ENCODE measurements at places on chromosomes 16 and 17.

- DNase-seq = no peak
These were observed 2.1 kb upstream of the CTRL start for GRCh38 chr16:67933805-67934204.

GRCh38 chr17:33292201-33292980, 704 bp downstream of the ASIC2 start:
- DNase-seq = peak; percentile 35

- DNase-seq = no peak
These were observed 14.4 kb upstream of the ABCC1 start for GRCh38 chr16:15934991-15935390.

GRCh38 chr17:34837876-34838478, 123.3 kb downstream of the CCT6B start:
- DNase-seq = no peak

GRCh38 chr16:80530479-80530878, 10.3 kb upstream of the DYNLRB2 start:
- DNase-seq = no peak

DNA sequence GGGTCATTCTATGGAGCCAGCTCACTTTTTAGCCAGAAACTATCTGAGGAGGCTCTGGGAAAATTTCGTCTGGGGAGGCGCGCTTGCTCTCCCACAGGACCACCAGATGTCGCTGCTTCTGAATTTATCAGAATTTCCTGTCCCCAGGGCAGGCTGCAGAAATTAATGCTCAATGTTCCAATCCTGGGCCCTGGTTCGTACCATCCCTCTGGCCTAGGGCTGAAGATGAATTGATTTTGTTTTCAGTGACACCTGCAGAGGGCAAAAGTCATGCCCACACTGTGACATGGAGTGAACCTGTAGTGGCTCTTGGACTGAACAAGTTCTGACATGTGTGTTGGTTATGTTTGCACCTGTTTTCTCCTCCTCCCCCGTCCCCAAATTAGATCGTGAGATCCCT, 482.6 kb downstream of the NPIPA7 start:
- peak; percentile 23 for DNase-seq

DNA sequence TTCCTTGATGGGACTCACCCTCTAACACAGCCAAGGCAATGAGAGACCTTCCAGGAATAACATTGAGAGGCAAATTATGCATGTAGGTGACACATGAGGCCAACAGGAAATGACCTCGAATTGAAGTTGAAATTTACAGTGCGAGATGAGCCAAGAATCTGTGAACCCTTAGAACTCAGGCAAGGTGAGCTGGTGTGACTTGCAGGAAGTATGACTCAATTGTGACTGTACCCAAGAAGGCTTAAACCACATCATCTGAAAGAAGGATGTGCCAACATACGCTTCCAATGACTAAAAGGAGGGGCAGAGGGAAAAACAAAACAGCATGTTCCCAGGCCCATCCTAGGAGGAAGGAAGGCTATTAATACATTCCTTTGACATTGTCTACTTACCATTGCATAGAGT, 44.8 kb downstream of the PITPNC1 start:
- DNase-seq = no peak

- no peak for DNase-seq
These were observed 78.9 kb upstream of the EEF2KMT start for GRCh38 chr16:5176505-5176904.

DNA sequence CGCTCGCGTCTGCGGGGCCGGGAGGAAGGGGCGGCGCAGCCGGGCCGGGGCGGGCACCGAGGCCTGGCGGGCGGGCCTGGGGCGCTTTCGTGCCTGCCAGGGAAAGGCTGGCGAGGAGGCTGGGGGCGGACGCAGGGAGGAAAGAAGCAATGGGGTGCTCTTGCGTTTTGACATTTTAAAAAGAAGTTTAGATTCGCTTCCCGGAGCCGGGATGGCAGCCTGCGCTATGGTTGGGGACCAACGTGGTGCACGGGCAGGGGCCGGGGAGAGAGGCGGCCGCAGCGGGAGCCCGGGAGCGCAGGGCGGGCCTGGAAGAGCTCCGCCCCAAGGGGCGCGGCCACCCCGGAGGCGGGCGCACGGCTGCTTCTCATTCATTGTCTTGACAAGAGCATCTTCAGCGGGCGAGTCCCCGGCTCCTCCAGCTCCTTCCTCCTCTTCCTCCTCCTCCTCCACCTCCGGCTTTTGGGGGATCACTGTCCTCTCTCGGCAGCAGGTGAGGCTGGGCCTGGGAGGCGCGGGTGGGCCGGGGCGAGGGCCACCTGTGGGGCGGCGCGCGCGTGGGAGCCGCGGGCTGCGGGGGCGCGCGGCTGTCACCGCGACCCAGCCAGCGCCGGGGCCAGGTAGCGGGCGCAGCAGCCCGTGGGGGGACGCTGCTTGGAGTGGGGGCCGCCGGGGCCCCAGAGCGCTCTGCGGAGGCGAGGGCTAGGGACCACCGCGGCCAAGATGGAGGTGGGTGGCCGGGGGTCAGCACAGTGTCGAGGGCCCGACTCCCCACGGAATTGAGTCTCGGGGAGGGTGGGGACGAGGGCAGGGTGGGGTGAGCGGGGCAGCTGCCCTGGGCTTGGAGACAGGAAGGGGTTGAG, at the start of gene CORO1A:
Gene CORO1A (plus strand): TSS at position 370 of the 863 bp plus-strand sequence. CDS start 1,608 bp downstream, outside the sequence.
- peak; percentile 63 for DNase-seq

- DNase-seq = no peak
These were observed 327.6 kb downstream of the CDH13 start for GRCh38 chr16:82954224-82954929.

DNA sequence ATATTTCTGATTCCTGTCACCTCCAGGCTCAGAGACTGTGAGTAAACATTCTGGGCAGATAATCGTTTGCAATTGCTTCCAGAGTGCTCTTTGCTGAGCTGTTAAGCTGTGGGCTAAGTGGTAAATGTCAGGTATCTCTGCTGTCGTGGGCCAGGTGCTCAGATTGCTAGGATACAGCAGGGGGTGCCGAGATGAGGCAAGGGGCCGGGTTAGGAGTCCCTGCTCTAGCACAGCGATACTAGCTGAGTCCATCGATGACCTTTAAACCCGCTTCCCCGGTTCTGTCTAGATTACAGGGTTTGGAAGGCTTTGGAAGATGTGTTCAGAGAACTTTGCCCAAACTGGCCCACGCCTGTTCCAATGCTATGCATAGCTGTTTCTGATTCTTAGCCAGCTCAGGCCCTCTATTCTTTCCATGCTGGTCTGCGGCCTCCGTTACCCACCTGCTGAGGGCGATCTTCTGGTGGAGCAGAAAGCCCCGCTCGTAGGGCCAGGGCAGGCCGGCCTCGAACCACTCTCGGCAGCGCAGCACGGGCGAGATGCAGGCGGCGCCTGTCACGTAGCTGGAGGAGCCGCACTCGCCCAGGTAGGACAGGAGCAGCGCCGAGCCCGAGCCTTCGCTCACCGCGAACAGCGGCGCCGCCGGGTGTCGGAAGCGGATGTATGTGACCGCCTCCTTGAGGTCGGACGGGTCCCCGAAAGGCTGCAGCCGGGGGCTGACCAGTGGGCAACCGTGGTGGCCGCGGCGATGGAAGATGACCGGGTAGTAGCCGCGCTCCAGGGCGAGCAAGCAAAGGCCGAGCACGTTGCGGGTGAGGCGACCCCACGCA, 979 bp downstream of the ABHD15 start:
- no peak for DNase-seq

- DNase-seq = no peak
These were observed 2.7 kb downstream of the BCAR1 start for GRCh38 chr16:75248536-75249380.

GRCh38 chr16:67456391-67457081, 24.4 kb downstream of the ATP6V0D1 start:
- DNase-seq = no peak

DNA sequence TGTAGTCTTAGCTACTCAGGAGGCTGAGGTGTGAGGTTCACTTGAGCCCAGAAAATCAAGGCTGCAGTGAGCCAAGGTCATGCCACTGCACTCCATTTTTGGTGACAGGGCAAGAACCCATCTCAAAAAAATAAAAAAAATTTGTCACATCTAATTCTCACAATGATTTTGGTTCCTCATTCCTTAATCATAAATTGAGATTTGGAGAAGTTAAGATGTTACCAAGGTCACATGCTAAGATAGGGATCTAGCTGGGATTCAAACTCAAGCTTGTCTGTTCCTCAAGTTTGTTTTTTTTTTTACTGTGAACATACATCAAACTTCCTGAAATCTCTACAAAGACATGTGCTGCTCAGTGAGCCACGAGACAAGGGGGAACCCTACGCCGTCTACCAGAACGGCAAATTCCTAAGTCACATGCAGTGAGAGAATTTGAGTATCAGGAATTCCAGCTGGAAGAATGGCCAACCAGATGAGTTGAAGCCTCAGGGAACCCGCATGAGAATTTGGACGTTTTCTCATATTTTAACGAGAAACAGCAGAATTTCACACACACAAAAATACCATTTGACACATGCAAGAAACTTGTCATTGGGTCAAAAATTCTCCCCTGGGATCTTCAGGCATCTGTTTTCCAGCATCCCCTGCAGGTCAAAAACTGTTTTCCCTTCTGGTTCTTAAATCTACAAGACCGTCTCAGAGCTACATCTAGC, 414.1 kb upstream of the GOT2 start:
- DNase-seq = no peak

- DNase-seq = no peak
These were observed 800.6 kb upstream of the SOX9 start for GRCh38 chr17:71320009-71320796.

DNA sequence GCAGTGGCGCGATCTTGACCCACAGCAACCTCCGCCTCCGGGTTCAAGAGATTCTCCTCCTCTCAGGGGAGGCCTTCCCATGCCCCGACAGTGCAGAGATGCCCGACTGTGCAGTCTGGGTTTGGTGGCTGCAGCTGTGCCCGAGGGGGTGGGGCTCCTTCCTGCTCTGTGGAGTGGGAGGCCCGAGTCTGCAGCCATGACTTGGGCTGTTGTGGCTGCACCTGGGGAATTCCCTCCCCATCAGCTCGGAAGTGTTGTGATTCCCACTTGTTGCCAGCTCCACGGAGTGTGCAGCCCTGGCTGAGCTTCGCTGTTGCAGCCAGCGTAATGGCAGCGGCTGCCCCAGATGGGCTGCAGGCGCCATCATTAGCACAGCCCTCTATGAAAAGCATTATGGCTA, 66.4 kb upstream of the SMIM36 start:
- no peak for DNase-seq

GRCh38 chr17:81915331-81915730, 2.6 kb downstream of the SIRT7 start:
- no peak for DNase-seq

DNA sequence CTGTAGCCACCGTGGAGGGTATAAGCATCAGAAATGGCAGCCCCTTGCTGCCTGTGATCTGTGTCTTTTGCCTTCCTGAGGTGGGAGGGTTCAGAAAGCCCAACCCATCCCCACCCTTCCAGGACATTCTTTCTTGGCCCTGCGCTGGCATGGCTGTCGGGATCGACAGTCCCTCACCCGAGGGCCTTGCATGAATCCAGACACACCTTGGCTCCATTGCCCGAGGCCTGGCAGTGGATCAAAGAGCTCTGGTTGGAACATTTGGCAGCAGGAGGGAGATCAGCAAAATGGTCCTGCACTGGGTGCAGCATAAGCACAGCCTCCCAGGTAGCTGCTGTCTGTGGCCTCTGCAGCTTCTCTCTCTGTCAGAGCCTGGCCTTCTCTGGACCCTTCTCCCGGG, 246.6 kb upstream of the MAF start:
- DNase-seq = no peak

DNA sequence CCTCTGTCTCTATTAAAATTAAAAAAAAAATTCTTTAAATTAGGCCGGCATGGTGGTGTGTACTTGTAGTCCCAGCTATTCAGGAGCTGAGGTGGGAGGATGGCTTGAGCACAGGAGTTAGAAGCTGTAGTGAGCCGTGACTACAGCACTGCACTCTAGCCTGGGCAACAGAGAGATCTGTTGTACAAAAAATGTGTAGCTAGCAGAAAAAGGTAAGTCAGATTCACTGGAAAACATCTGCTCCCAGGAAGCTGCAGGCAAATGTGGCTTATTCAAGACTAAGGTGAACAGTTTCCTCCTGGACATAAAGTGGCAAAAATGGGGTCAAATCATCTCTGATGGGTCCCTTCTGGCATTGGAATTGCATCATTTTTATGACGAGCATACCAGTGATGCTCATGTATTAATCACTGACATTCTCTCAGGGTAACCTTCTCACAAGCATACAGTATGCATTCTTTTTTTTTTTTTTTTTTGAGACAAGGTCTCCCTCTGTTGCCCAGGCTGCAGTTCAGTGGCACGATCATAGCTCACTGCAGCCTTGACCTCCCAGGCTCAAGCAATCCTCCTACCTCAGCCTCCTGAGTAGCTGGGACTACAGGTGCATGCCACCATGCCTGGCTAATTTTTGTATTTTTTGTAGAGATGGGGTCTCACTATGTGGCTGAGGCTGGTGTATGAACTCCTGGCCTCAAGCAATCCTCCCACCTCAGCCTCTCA, 48.7 kb downstream of the CPPED1 start:
- no peak for DNase-seq

- no peak for DNase-seq
These were observed 12.3 kb downstream of the HSD11B2 start for GRCh38 chr16:67443265-67443664.

- DNase-seq = no peak
These were observed 11.8 kb downstream of the FMNL1 start for GRCh38 chr17:45233423-45233924.

DNA sequence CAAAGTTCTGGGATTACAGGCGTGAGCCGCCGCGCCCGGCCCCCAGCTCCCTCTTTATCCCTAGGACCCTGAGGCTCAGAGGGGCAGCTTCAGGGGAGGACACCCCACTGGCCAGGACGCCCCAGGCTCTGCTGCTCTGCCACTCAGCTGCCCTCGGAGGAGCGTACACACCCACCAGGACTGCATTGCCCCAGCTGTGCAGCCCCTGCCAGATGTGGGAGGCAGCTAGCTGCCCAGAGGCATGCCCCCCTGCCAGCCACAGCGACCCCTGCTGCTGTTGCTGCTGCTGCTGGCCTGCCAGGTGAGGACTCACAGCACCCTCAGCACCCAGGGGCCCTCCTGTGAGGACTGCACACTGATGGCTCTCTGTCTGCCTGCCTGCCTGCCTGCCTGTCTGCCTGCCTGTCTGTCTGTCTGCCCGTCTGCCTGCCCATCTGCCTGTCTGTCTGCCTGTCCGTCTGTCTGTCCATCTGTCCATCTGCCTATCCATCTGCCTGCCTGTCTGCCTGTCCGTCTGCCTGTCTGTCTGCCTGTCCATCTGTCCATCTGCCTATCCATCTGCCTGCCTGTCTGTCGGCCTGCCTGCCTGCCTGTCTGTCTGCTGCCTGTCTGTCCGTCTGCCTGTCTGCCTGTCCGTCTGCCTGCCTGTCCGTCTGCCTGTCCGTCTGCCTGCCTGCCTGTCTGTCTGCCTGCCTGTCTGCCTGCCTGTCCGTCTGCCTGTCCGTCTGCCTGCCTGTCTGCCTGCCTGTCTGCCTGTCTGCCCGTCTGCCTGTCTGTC, 5.0 kb downstream of the GCGR start:
- no peak for DNase-seq

- no peak for DNase-seq
These were observed 139.5 kb upstream of the PMFBP1 start for GRCh38 chr16:72311426-72311825.

GRCh38 chr16:8667492-8667891, 6.9 kb upstream of the ABAT start:
- no peak for DNase-seq

GRCh38 chr16:87616556-87616955, 14.2 kb downstream of the JPH3 start:
- no peak for DNase-seq

Measured in NCI-H1092 (cell line).